ENCODE measurements at places on chromosomes 1 and 21.

DNA sequence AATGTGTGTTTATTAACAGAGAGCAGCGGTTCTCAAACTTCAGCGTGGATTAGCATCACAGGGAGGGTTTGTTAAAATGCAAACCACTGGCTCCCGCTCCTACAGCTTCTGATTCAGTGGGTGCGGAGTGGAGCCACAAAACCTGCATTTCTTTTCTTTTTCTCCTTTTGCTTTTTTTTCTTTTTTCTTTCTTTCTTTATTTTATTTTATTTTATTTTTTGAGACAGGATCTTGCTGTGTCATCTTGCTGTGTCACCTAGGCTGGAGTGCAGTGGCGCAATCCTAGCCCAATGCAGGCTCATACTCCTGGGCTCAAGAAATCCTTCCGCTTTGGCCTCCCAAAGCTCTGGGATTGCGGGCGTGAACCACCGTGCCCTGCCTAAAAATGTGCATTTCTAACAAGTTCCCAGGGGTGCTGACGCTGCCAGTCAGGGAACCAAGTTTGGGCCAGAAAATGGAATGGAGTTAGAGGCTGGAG lies 20.9 kb upstream of the SLC1A7 start:
- peak; percentile 39 for DNase-seq

- no peak for DNase-seq
These were observed 14.4 kb upstream of the CAMTA1 start for GRCh38 chr1:6770751-6771440.

DNA sequence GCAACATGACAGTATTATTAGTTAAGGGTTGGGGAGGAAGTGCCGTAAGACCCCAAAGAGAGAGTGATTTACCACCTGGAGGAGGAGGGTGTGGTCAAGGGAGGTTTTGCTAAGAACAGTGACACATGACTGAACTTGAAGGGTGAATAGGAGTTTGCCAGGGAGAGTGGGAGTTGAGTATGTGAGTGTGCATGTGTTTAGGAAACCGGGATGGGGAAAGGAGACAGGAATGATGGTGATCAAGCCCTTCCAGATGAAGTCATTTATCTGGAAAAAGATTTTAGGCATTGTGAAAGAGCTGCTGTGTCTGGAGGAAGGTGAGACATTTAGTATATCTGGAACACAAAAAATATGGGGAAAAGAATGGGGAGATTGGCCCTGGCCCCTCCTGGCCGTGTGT lies 28.1 kb upstream of the IL10 start:
- no peak for DNase-seq

DNA sequence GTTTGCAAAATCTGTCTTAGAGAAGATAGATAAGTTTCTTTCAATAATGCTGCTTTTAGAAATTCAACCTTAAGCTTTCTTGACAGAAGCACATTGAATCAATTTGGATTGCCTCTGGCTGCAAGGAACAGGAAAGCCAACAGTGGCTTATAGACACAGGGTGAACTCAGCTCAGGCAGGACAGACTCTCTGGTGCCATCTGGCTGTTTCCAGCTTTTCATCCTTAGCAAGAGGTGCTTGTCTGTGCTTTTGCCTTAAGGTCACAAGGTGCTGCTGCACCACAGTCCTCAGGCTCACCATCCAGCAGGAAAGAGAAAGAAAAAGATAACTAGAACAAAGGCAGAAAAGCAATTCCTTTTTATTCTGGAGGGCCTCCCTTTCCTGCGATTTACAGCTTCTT lies 93.7 kb upstream of the ETS2 start:
- DNase-seq, result peak; percentile 45

DNA sequence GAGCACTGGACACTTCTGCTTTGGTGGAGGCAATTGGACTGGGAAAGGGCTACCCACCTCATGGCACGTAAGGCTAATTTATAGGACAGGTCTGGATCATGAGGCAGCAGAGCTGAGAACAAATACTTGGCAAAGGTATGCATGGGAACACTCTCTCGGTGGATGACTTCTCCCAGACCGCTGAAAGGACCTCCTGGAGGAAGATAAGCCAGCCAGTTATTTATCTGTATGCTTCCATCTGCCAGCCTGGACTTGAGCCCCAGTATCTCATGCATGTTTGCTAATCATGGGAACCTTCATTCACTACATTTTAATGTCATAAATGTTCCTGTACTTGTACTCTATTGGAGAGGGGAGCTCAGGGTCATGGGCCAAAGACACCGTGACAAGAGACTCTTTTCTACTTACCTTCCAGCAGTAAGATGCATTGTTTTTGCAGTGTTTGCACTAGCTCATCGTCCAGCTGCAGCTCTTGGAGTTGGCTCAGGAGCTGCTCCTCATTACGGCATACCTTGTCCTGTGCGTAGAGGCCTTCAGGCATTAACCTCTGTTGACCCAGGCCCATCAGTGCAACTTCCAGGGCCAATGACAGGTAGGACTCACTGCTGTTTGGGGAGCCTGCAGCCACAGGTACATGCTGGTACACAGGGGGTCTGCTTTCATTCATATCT lies 23.7 kb downstream of the UROD start:
- no peak for DNase-seq

DNA sequence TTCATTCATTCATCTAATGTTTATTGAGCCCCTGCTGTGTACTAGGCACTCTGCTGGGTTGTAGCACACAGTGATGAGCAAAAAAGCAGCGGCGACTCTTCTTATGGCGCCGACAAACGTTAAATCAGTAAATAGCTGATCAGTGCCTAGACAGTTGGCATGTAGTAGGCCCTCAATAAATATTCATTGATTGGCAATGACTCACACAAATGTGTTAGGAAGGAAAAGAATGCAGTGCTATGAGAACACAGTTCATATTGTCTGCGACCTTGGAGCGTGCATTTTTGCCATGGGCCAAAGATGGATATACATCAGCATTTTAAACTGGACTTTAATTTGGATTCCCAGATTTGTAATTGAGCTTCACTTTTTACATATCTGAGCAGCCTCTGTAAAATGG lies 52.0 kb downstream of the PRDM2 start:
- DNase-seq, result no peak

GRCh38 chr1:96522927-96523326 lies 198.7 kb upstream of the PTBP2 start:
- no peak for DNase-seq

DNA sequence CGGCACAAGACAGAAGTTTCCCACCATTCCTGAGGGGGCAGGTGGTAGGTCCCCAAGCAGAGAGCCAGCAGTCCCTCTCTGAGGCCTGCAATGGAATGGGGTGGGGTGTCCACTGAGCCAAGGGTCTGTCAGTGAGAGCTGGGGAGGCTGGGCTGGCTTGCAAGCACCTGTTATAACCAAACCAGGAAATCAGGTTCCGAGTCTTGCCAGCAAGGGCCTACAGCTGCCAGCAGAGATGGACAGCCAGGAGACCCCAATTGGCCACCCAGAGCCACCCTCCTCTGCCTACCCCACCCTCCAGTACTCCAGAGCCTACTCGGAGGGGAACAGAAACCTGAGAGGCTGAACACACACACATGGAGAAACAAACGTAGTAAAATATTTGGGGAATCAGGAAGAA lies 32.2 kb downstream of the PSEN2 start:
- DNase-seq, result no peak

Data from HL-60 (cell line).